Foreskin fibroblast (primary cell): ENCODE measurements at places on chromosomes 12 and 14.

DNA sequence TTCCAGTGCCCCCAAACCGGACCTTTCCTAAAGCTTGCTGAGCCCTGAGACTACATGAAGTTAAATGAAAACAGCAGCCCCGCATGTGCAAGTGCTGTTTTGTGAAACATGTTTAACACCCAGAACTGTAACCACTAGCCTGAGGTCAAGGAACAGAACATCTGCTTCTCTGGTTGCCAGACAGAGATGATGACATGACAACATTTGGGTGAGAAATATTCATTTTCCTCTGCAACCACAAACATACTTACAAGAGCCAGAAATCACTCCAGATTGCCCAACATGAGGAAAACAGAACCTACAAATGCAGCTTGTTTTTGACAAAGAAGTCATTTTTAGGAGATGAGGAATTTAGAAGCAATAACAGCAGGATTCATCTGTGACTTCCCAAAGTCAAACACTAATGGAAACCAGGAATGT, 110.4 kb downstream of the BCAT1 start:
- peak; percentile 88 for DNase-seq

DNA sequence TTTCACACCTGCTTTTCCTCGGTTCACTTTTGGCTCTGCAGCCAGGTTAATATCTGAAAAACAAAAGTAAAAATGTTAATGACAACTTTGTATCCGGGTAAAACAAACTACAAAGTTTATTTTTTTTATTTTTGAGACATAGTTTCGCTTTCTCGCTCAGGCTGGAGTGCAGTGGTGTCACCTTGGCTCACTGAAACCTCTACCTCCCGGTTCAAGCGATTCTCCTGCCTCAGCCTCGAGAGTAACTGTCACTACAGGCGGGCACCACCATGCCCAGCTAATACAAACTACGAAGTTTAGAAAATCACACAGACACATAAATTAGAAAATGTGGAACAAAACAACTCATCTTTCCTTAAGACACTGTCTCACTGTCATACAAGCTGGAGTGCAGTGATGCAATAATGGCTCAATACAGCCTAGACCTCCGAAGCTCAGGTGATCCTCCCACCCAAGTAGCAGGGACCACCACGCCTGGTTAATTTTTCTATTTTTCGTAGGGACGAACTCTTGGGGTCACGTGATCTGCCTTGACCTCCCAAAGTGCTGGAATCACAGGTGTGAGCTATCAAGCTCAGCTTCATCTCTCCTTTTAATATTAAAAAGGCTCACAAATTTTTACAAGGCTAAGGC, 38.1 kb downstream of the HNRNPC start:
- no peak for DNase-seq

DNA sequence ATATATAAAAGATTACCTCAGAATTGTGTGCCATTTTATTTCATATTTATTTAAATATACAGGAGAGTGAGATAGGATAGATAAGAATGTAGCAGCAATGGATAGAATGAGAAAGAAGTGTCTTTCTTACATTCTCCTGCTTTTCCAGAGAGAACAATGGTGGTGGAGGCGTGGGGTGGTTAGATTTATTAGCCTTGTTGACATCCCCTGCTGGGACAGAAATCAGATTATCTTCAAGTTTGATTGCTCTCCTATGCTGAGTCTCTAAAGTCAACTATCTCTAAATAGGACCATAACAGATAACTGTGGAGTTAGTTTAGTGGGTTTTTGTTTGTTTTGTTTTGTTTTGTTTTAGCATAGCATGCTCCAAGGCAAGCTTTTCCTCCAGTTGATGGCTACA, 397.6 kb downstream of the LRFN5 start:
- no peak for DNase-seq

DNA sequence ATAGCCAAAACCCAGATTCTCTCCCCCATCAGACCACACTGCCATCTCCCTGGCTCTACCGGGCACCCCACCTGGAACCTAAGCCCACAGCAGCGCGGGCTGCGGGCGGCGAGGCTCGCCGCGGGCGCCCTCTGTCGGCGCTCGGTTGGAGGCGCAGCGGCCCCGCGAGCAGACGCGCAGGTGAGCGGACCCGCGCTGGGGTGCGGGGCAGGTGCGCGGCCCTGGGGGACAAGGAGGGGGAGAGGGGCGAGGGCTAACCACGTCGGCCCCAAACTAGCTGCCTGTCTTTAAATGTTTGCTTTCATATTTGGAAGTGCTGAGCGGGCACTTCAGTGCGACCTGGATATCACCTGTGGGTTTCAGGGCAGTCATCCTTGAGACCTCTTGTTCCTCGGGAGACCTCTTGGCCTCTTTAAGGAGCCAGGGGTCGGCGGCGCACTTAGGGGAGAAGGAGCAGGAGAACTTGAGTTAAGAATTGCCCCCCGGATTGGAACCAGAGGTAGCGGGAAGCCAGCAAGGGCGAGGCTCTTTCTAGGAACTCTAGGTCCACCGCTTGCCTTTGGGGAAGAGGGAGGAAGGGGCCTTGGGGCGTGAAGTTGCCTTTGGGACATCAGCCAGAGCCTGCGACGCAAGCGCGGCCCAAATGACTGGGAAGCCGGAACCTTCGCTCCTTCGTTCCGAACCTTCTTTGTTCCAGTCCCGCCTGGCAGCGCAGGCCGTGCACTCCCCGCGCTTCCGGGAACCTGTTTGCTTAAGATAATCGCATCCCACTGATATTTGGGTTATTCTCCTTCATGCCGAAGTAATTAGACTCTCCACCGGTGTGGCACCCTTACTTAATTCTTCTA, 78.7 kb downstream of the NEDD1 start:
- DNase-seq, result peak; percentile 34

GRCh38 chr12:29578731-29579130, 81.2 kb upstream of the OVCH1 start:
- DNase-seq, result peak; percentile 62

DNA sequence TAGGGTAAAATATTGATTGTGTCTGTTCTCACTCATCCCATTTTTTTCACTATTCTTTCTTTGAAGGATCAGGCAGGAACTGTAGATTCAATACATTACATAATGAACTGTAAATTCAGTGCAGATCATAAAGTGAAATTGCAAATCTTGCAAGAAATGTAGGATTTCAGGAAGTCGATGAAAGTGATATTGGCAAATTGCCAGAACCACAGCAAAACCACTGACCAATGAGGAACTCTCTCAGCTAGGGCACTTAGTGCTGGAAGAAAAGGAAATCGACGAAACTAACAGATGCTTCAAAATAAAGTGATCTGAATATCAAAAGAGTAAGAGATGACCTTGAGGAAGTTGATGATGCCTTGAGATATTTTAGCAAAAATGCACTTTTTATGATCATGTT, 157.6 kb downstream of the AACS start:
- DNase-seq, result no peak

- DNase-seq, result no peak
Observed at GRCh38 chr12:108807996-108808769, 49.2 kb downstream of the SSH1 start.

DNA sequence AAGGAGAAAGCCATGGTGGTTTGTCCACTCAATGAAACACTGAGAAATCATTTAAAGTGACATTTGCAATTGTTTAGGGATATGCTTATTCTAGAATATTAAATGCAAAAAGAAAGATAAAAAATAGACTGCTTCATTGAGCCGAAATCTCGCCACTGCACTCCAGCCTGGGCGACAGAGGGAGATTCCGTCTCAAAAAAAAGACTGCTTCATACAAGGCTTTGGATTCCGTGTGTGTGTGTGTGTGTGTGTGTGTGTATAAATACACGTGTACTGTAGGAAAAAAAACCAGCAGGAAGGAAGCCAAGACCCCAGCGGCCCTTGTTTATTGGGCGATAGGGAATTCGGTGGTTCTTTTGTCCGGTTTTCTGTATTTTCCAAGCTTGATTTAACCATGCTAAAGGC, 3.2 kb upstream of the ZNF839 start:
- peak; percentile 33 for DNase-seq

DNA sequence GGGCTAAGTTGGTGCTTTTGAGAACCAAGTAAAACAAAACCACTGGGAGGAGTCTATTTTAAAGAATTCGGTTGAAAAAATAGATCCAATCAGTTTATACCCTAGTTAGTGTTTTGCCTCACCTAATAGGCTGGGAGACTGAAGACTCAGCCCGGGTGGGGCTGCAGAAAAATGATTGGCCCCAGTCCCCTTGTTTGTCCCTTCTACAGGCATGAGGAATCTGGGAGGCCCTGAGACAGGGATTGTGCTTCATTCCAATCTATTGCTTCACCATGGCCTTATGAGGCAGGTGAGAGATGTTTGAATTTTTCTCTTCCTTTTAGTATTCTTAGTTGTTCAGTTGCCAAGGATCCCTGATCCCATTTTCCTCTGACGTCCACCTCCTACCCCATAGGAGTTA, 1.8 kb upstream of the RAB5B start:
- DNase-seq, result peak; percentile 79

DNA sequence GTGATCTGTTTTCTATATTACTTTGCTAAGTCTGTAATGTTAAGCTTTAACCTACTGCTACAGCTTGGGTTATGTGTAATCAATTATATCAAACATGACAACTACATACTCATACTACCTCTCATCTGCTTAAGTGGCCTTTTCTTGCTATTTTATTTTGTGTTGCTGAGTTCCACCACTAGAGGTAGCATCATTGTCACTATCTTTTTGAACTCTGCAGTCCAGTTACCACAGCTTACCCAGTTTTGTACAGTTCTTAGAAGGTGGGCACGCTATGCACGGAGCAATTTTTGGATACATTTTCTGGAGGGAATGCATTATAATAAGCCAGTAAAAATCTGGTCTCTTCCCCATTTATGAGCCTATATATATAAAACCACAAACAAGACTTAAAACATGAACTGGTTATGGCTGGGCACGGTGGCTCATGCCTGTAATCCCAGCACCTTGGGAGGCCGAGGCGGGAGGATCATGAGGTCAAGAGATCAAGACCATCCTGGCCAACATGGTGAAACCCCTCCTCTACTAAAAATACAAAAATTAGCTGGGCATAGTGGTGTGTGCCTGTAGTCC, 48.5 kb downstream of the SAV1 start:
- DNase-seq, result peak; percentile 31

- DNase-seq, result no peak
Observed at GRCh38 chr14:50082784-50083466, 33.4 kb downstream of the VCPKMT start.

GRCh38 chr12:67391034-67391433, 121.9 kb downstream of the CAND1 start:
- DNase-seq, result no peak

DNA sequence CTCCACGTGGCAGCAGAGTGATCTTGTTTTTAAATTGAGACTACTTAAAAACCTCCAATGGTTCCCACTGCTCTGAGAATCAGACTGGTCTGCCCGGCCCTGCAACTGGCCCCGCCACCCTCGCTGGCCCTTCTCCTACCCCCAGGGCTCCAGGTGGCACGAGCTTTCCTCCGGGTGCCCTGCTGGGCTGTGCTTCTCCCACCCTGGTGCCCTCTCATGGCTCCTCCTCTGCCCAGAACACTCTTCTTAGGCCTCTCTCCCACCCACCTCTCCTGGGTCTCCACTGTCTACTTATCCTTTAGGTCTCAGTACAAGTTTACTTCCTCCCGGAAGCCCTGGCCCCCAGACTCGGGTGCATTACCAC, 26.5 kb downstream of the CCDC92 start:
- DNase-seq, result no peak
